T-helper 1 cell treated with Interleukin-12 subunit alpha and Interleukin-12 subunit beta and Interleukin-4 antibody, amounts not matched to agents 30 ng/mL and 1 ng/mL, for 36 hours (primary cell): ENCODE measurements at places on chromosomes 16 and 17. TPM values are rescaled to one million over a fixed set of nuclear protein-coding genes. Genes with fewer than 3 reads are reported as not detected.

The LGALS9B gene
- 0.59 TPM in 1 of 2 replicates, not detected in the other for total RNA-seq

The KRT33A gene
- not detected in 2 replicates for total RNA-seq

The HAS3 gene
- 0.59 and 0.61 TPM in 2 replicates for total RNA-seq

The GFAP gene
- total RNA-seq = not detected in 2 replicates
